DND-41 (cell line): ENCODE measurements at places on chromosomes 7 and 10.

GRCh38 chr10:114680543-114681117 is 22.6 kb upstream of the ABLIM1 start:
- DNase-seq, result no peak

DNA sequence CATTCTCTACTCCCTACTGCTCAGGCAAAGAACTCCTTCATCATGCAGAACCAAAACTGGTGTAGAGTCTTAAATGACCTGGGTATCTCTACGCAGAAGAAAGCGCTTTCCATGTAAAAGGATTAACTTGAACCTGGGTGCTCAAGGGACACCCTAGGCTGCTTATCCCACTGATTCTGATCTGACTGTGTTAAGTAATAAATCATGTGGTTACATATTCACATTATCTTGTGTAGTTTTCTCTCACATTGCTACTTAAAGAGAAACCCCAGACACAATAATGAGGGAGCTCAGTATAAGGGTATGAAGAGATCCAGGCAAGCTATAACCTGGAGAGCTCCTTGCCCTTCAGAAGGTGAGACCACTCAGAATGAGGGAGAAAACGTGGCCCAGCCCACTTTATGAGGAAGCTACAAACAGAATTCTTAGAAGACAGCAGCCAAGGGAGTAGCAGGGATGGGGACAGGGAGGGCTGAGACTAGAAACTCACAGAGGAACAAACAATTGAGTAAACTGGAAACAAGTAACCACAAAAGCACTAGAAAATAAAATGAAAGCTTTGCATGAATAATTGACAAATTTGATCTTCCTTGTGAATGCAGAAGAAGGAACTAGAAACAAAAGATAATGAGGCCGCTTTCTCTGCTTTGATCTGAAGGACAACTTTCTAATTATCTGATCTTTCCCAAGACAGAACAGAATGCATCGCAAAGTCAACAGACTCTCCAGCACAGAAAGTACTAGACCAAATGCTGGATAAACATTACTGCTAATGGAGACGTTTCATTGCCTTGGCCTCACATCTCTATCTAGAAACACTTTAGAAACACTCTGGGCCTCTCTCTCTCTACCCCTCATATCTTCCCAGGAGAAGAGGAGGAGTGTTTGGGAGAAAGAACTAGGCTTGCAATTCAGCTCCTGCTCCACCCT is 76.1 kb downstream of the LRRC17 start:
- no peak for DNase-seq

- DNase-seq, result no peak
Observed at GRCh38 chr10:98031440-98031839, 1.0 kb upstream of the CRTAC1 start.

DNA sequence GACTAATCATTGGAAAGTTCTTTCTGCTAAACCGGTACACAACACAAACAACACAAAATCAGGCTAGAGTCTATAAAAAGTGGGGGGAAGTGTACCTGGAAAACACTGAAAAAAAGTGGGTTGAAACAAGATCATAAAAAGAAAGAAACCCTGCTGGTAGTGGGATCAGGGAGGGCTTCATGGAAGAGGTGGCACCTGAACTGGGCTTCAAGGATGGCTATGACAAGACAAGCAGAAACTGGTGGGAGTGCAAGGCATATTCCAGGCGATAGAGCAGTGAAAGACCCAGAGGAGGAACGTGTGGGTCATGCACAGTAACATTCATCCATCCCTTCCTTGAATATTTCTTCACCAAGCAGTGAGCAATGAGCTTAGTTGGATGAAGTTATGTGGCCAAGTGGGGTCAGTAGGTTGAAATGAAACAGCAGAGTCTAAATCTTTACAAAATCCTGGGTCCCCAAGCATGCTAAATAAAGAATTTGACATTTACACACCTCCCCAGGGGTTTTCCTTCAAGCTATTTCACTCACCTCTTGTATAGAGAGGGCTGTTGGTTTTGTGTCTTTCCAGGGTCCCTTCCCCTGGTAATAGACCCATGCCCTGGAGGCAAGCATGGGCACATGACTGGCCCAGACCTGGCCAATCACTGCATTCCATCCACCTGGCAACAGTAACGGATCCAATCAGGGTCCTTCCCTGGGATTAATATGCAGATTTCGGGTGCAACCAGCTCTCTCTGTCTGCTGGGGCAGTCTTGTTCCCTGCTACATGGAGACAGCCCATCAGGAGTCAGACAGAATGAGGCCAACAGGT is 38.2 kb downstream of the SPOCK2 start:
- no peak for DNase-seq

DNA sequence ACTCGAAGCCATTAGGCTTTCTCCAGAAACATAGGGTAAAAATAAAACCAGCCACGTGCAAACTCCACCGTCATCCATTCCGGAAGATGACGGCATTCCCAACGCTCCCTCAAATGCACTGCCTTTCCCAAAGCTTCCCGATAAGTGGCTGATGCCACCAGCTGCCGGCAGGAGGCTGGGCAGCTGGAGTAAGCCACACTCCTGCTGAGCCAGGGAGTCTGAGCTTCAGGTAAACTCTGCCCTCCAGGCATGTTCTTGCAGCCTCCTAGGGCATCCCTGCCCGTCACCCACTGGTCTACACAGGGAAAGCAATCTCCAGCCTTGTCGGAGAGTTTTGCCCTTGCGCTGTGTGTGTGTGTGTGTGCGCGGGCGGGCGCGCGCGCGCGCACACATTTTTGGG is 40.5 kb upstream of the TMEM273 start:
- DNase-seq, result no peak

DNA sequence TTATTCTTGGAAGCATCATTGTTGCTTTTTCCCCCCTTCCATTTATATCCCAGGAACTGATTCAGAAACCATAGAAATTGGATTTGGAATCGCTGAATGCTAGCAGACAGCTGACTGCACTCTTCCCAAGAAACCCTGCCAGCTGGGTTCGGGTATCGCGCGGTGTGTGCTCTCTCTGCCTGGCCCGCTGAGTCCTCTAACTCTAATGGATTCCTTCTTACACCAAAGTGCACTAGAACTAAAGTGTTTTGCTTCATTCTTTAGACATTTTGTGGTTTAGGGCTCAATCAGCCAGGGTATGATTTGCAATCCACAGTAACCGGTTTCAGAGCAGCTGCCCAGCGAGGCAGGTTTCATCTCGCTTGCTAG is 92.2 kb downstream of the EGFR start:
- DNase-seq, result no peak

GRCh38 chr10:77864151-77864851 is 62.3 kb downstream of the DLG5 start:
- no peak for DNase-seq

GRCh38 chr7:138549082-138549481 is 89.0 kb downstream of the TRIM24 start:
- DNase-seq, result no peak

DNA sequence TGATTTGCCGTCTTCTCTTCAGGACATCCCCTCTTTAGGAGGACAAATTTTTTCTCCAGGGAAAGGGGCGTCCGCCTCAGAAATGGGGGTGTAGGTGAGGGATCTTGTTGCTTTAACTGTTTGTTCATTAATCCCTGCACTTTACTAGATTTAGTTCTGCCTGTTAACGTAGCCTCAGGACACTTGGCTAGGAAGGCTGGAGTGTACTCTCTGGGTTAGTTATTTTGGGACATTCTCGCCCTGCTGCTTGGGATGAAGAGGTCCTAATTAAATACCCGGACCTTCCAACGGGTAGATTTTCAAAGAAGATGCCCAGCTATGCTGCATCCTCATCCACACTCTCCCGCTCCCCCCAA is 552 bp upstream of the ZNF365 start:
- no peak for DNase-seq

DNA sequence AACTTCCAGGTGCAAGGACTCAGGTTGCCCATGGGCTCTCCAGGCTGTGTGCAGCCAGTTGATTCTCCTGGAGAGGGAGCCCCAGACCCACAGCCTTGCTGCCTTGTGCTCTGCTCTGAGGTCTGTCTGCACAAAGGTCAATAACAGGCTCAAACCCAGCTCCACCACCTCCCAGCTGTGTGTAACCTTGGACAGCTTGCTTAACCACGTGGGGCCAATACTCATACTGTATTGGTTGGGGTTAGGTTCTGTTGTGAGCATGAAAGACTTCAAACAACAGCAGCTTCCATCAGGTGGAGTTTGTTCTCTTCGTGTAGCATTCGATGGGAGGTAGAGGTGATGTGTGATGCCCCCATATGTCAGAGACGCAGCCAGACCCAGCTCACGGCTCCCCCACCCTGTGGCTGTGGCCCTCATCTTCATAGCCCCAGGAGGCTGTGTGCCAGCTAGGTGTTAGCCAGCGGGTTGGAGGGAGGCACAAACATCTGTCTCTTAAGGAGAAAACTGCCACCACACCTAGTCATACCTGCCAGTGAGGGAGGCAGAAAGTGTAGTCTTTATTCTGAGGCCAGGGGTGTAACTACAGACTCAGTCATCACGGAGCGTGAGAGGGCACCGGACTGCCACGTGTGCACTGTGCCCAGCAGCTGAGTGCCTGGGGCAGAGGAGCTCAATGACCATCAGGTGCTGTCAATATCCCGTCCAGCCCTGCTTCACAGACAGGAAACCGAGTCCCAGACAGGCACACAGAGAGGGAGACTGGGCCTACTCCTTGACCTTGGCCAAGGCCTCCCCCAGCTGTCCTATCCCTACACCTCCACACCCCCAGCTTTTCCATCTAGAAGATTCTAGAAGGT is 8.1 kb upstream of the POLD2 start:
- DNase-seq, result no peak

- no peak for DNase-seq
Observed at GRCh38 chr7:142440219-142440905, 182.5 kb upstream of the PRSS58 start.

GRCh38 chr7:32582036-32582435 is 86.7 kb downstream of the AVL9 start:
- no peak for DNase-seq

DNA sequence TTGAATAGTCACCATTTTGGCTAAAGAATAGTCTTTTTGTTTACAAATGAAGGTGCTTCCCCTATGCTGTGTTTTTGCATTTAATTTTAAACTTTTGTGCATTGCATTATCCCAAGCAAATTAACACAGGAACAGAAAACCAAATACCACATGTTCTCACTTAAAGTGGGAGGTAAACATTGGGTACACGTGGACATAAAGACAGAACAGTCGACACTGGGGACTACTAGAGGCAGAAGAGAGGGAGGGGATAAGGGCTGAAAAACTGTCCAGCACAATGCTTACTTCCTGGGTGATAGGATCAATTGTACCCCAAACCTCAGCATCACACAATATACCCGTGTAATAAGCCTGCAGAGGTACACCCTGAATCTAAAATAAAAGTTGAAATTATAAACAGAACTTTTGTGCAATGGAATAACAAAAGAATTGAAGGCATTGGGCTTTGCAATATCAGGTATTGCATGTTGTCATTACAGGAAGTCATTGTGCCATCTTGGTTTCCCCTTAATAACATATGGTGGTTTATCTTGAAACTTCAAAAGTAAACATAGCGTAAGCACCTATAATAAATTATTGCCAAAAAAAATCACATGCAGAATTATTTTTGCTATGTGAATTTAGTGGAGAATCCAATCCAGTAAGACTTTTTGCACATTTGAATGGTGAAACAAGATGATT is 16.1 kb downstream of the ADD3 start:
- DNase-seq, result no peak

DNA sequence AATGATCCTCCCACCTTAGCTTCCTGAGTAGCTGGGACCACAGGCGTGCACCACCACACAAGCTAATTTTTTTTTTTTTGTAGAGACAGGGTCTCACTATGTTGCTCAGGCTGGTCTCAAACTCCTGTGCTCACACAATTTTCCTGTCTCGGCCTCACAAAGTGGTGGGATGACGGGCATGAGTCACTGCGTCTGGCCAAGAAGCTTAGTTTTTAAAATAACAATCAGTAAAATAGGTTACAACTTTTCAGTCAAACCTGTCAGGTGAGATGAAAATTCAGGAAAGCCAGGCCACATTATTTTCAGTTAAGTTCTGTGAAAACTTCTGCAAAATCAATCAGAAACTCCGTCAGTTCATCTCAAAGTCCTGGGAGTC is 55.4 kb downstream of the FAM241B start:
- DNase-seq, result no peak

- no peak for DNase-seq
Observed at GRCh38 chr10:70296406-70296899, 12.6 kb upstream of the NPFFR1 start.

DNA sequence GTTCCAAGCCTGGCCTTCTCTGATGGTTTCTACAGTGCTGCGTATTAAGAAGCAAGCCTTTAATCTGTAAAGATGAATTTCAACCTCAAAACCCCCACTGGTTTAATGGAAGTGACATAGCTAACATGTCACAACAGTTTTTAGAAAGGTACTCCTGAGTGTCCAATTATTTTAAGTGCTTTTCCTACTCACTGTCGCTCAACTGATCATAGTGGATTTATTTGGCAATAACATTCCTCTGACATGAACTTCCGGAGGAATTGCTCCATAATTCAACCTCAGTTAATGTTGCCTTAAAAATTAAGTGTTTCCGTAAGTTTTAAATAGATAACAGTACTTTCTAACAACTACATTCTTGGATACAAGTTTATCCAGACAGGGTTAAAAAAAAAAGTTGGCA is 57.5 kb downstream of the AGMO start:
- DNase-seq, result no peak

- no peak for DNase-seq
Observed at GRCh38 chr10:63197344-63198092, 64.4 kb downstream of the NRBF2 start.

GRCh38 chr10:26477501-26477900 is 39.4 kb downstream of the APBB1IP start:
- DNase-seq, result no peak

GRCh38 chr10:31426401-31426800 is 107.4 kb downstream of the ZEB1 start:
- no peak for DNase-seq

DNA sequence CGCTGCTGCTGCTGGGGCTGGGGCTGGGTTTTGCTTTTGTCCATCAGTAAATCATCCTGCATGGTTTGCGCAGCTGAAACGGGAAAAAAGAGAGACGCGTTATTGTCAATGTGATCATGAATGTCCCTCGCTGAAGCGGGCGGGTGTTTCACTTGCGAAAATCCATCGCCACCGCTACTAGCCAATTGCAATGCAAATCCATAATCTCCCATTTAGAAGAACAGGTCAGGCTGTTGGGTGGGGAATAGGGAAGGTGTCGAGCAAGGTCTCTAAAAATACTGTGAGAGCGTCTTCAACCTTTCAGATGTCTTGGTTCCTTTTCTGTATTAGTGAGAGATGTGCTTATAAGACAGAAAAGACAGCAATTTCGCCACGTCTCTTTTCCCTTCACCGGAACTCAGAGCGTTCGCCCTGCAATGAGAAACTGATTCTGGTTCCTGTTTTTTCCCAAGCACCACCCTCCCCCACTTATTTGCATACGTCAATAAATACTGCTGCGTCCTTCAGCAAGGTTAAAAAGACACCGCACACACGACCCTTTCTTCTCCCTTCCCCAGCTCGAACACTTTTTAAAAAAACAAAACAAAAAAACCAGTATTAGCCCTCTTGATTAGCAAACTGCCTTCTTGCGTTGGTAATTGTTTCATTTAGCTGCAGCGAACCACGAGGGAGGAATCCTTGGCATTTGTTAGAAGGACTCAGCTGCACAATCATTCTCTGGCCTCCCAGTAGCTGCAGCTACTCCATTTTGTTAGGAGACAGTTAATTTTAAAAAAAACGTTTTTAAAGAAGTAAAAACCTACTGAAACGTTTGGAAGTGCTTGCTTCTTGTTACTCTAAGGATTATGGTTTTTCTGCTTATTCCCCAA is 50.4 kb downstream of the CPEB3 start:
- DNase-seq, result peak; percentile 58

GRCh38 chr7:29527505-29528108 is 36.0 kb upstream of the PRR15 start:
- no peak for DNase-seq
